ENCODE measurements at places on chromosomes 3 and 15.
A peak's percentile ranks its signal among the peaks of the same experiment; 100 is the strongest.

GRCh38 chr15:60589253-60589652 is 110.3 kb upstream of the ICE2 start:
- no peak for DNase-seq

GRCh38 chr3:184008161-184008560 is 9.5 kb downstream of the ABCC5 start:
- no peak for DNase-seq

DNA sequence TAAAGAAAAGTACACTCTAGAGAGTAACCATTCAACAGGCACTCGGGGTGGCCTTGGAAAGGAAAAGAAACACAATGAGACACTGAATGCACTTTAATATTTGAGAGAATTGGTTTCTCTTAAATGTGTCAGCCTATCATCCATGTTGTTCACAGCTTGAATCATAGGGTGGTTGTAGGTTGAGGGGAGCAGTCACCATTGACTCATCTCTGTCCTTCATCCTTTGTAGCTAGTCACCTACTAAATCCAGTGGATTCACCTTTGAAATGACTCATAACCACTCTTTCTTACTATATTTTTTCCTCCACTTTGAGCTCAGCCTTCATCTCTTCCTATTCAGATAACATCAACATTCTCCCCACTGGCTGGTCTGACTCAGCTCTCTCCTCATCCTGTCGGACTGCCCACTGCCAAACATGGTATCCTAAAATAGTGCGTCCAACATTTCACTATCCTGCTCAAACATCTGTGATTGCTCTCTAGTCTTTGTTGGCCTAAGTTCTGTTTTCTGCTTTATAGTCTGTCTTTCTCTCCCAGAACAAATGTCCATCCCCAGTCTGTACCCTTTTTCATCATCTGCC is 182.7 kb upstream of the GADL1 start:
- no peak for DNase-seq

DNA sequence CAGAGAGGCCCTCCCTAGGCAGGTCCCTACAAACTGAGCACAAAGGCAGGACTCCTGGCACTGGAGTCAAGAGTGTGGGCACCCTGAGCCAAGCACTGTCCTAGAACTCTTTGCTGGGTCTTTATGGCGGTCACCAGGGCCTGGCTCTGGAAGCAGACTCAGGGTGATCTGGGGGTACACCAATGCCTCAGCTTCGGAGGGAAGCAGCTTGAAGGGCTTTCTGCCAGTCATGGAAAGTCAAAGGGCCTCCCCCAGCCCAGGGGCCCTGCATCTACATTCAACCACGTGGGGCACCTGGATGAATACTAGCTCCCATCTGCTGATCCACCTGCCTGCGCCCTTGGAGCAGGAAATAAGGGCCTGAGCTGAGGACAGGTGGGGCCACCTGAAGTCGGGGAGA is 7.4 kb downstream of the EPB42 start:
- no peak for DNase-seq

GRCh38 chr15:40310001-40310959 is 2.5 kb upstream of the PLCB2 start:
- DNase-seq = no peak

GRCh38 chr15:90294601-90295269 is 29.3 kb downstream of the NGRN start:
- DNase-seq = no peak

GRCh38 chr3:87318617-87319021 is 42.2 kb upstream of the POU1F1 start:
- no peak for DNase-seq

GRCh38 chr3:125960066-125960424 is 8.9 kb upstream of the ROPN1B start:
- DNase-seq = no peak

DNA sequence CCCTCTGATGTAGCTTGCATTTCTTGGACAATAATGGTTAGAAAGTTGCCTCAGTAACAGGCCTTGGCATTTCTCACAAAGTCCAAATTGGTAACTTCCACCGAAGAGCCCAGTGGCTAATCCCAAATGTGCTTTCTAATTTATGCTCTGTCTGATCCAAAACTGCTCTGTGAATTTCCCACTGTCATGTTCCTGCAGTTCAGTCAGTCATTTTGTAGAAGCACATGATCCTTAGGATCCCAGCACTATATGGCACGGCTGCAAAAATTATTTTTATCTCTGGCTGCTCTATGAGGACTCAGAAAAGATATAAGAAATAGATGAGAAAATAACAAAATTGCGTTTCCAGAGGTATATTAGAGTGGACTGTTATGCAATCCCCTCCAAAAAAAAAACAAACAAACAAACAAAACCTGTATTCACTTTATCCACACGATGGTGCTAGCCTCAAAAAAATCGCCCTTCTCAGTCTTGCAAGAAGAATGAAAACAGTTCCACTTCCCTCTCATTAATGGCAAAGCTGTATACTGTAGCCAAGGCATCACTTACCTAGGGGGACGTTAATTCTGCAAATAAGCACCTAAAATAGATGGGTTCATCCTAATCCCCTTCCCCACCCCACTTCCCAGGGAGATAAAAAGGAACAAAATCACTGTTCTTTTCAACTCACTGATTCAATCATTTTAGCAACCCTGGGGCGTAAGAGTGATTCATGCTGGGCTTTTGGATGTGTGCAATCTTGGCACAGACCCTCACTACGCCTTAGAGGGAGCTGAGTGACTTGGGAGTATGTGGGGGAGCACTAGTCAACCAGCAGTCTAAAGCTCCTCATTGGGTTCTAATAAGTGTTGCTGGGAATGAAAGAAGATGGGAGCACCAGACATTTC is 61.3 kb downstream of the TMCO5A start:
- DNase-seq = peak; percentile 1

Measured in NCI-H1417 treated with DMSO at 0.1 percent for 48 hours (cell line).